ENCODE measurements at places on chromosomes 3 and 15. TPM values are rescaled to one million over a fixed set of nuclear protein-coding genes. Genes with fewer than 3 reads are reported as not detected.

Gene GREM1
- total RNA-seq = not detected

Gene SIN3A
- 91.4 TPM for total RNA-seq

Gene SAMD7
- not detected for total RNA-seq

Gene COL6A5
- not detected for total RNA-seq

Gene GHSR
- total RNA-seq = not detected

Gene CCDC39
- total RNA-seq = not detected

Gene AMIGO3
- total RNA-seq = 0.73 TPM

Gene CD47
- 216 TPM for total RNA-seq

Gene MYEF2
- 31.1 TPM for total RNA-seq

GRCh38 chr15:38189671-38190295, 62.9 kb upstream of the SPRED1 start:
- DNase-seq = no peak

- no peak for DNase-seq
Observed at GRCh38 chr3:17901893-17902292, 159.5 kb upstream of the TBC1D5 start.

DNA sequence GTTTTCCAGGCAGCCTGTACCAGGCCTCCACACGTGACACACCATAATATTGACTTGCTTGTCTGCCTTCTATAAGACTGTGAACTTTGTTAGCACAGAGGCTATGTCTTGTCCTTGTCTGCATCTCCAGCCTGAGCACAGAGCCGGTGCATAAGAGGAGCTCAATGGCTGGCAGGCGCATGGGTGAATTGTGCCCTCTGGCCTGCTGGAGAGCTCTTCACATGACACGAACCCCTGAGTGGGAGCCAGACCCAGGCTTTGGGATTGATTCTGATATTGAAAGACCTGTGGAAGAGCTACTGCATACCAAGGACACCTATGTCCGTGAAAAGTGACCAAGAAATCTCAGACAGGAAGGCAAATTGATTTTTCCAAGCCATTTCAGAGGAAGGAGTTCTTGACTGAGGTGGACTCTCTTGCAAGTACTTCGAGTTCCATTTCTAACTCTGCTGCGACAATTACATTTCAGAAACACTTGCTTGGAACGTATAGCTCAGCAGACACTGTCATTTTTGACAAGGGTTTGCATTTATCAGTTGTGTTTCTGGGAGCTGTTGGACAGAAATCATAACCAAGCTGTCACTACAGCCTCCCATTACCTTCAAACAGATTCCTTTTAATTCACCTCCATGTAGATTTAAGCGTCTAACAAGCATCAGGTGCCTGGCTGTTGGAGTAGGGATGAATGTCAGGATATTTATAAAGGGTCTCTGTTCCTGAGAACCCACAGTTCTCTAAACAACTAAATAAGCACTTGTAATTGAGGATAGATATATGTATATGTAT, 281.3 kb downstream of the WDR72 start:
- no peak for DNase-seq

- DNase-seq = no peak
Observed at GRCh38 chr3:169091196-169091823, 572.2 kb downstream of the MECOM start.

DNA sequence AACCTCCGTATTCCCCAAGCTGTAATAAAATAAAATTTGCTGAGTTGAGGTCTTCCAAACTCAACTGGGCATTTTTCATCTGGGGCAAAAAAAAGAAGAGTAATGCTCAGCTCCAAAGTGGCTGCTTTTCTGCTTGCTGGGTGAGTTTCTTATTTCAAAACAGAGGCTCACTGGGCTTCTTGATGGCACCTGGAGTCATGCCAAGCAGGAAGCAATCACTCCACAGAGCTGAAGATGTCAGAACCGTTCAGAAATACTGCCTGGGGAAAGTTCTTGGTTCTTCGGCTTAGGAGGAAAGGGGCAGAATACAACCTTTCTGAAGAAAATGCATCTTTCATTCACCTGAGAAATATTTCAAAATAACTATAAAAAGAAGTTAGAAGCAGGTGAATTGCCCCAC, 4.1 kb downstream of the CCR9 start:
- peak; percentile 25 for DNase-seq

GRCh38 chr3:133209871-133210550, 171.8 kb downstream of the TMEM108 start:
- no peak for DNase-seq

DNA sequence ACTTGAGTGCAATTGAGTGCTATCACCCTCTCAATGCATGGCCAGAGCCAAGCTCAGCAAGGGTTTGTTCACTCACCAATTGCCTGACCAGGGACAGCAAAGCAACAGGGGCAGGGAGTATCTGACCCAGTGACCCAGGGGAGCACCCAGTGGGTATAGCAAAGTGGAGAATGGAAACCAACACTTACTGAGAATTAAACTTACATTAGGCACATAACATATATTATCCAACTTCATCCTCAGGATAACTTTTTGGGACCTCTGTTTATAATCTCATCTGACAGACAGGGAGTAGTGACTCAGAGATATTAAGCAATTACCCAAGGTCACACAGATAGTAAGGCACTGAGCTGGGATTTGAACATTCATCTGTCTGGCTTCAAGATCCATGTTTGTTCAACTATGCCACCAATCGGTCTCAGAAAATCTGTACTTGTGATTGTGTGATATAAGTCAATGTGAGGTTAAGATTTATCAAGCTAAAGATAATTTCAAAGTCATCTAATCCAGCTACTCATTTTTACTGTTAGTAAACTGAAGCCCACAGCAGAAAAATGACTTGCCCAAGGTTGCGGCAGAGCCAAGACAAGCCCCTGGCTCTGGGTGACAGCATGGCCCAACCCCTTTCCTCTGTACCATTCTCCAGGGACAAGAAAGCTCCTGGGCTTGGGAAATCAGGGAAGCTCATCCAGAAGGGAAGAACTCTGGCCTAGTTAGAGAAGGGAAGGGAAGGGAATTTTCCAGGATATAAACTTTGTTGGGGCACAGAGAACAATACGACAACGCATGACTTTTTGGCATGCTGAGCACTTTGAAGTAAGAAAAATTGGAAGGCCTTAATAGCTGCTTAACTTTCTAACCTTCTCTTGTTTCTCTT, 138.0 kb upstream of the SMAD3 start:
- no peak for DNase-seq

DNA sequence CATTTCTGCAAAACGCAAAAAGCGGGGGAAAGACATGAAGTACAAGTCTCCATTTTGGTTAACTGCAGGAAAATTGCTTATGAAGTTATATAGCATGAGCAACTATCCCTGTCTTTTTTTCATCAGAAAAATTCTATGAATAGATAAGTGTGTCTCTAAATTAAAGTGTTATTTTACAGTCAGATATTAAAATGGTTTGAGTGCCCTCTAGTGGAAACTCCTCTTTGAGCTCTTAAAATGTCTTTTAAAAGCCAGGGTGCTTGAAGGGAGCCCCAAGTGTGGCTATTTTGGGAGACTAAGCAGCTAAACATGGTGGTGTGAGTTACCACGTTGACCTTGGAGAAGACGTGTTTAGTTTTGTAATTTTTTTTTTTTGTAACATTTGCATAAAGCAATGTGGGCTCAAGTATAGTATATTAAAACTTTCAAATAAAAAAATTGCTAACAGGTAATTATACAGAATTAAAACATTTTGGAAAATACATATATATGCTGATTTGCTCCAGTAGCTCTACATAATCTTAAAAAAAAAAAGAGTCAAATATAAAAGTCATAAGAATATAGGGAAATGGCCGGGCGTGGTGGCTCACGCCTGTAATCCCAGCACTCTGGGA, 77.2 kb downstream of the PPP2R3A start:
- DNase-seq = peak; percentile 34

DNA sequence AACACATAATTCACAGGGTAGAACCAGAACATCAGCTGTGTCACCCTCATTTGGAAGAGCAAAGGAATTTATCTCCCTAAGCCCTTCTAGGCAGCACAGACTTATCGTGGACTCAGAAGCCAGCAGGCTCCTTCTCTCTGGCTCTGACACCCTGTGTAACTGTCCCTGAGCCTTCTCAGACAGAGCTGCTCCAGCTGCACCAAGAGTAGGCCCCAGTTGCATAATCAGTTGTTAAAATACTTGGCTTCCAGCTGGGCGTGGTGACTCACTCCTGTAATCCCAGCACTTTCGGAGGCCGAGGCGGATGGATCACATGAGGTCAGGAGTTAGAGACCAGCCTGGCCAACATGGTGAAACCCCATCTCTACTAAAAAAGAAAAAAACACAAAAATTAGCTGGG, 49.4 kb upstream of the ACVR2B start:
- no peak for DNase-seq

DNA sequence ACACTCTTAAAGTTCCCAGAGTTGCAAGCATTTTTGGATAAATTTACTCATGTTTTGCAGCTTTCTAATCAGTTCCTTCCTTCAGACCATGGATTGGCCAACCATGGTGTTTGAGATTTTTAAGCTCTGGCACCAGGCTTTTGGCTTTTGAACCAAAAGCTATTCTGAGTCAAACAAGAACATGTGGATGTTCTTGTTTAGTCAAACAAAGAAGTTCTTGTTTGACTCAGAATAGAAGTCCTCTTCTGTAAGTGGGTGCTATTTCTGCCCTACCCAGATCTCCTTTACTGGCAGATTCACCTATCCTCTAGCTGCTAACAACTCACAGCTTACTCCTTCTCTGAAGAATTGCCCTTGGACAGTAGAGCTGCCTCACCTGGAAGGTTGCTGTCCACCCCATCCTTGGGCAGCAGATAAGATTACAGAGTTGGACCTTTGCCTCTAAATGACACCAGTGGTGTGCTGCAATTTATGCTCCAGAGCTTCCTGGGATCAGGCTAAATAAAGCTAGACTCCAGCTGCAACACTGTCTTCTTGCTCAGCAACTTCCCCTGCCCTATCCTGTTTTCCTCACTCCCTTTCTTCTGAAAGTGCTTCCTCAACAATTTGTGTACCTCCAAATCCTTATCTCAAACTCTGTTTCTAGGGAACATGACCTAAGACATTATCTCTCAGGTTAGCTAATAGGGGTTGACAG, 65.6 kb downstream of the COL6A6 start:
- no peak for DNase-seq

- no peak for DNase-seq
Observed at GRCh38 chr3:121895736-121896135, 1.5 kb downstream of the SLC15A2 start.

DNA sequence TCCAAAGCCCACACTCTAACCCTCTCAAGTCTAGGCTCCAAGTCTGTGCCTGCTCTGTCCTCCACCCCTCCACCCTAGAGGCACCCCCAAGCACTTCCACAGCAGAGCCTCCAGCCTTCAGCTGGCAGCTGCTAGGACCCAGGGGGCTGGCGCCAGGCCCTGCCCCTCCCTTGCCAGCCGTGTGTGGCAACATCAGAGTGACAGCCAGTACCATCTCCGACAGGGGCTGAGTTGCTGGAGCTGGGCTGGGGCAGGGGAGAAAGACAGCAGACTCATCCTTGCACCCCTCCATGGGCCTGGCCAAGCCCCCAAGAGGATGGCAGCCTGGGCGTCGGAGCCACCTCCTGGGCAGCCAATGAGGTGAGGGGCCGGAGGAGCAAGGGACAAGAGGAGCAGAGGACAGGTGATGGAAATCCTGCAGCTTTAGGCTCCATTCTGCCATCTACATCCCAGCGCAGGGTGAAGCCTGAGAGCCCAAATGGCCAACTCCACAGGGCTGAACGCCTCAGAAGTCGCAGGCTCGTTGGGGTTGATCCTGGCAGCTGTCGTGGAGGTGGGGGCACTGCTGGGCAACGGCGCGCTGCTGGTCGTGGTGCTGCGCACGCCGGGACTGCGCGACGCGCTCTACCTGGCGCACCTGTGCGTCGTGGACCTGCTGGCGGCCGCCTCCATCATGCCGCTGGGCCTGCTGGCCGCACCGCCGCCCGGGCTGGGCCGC, at the start of gene GPR62:
Gene GPR62 (plus strand): TSS at position 207 of the 718 bp plus-strand sequence. CDS start 272 bp downstream, at position 479.
- no peak for DNase-seq

GRCh38 chr3:11381563-11381962, 109.4 kb downstream of the ATG7 start:
- no peak for DNase-seq

- no peak for DNase-seq
Observed at GRCh38 chr3:179801856-179802255, 149.0 kb downstream of the USP13 start.

DNA sequence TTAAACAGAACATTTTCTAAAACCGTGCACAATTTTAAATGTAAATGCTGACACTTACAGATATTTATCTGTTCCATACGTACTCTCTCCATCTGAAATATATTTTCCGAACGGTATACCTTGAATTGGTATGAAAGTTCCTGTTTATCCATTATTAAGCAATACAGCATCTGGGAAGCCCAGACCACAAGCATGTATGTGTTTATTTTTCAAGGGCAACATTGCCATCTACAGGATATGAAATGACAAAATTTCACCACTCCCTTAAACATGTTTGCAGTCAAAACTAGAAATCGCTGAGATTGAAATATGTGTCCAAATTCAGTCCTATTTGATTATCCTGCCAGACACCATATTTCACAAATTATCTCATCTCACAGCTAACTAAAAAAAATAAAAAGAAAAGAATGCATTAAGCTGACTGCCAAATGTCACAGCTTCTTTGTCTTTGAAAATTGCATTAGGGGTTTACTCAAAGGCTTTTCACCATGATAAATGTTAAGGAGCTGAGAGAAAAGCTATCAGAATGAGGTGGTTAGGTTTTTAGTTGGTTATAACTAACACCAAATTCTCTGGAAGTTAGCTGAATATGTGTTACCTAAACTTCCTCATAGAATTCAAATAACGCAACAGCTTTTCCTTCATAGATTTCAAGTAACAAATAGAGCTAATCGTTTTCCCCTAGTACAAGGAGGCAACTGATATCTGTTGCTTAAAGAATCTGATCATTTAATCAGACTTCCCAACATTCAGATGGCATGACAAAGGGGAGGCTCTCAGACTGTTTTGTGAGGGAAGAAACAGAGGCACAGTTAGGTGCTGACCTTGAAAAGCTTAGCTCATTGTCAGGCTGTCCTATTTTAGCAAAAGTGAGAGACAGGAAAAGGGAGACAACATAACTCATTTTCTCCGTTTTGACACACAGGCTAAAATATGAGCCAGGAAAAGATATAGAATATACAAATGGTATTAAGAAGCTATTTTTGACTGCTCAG, 533.1 kb downstream of the TBL1XR1 start:
- peak; percentile 18 for DNase-seq

- DNase-seq = peak; percentile 14
Observed at GRCh38 chr3:9397906-9398699, 688 bp downstream of the SETD5 start.

- DNase-seq = no peak
Observed at GRCh38 chr15:64288577-64288976, 67.4 kb downstream of the CSNK1G1 start.

- no peak for DNase-seq
Observed at GRCh38 chr15:36844534-36844998, 255.8 kb downstream of the MEIS2 start.

All from Calu3 (cell line).